ENCODE measurements at places on chromosomes 4 and X.

DNA sequence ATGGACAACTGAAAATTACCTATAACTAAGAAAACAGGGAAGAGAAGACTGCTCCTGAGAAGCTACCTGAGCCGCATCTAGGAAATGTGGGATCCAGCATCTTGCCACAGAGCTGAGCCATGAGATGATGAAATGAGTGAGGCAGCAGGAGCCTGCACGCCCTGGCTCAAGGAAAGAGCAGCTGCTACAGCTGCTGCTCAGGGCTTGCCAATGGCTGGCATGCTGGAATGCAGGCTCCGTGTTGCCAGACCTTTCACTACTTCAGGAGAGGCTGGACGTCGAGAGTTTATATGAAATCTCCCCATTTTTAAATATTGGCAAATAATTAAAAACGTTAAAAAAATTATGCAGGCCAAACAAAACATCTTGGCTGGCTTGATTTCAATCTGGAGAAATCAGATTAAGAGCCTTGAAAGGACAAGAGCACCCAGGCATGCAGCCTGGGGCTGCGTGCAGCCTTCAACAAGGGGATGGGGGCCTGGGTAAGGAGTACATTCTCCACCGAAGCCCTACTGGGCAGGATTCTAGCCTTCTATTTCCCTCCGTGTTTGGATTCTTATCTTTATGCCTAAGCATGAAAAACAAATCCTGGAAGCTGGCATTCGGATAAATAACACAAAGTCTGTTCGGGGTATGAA lies 227.6 kb downstream of the NR3C2 start:
- no peak for DNase-seq

DNA sequence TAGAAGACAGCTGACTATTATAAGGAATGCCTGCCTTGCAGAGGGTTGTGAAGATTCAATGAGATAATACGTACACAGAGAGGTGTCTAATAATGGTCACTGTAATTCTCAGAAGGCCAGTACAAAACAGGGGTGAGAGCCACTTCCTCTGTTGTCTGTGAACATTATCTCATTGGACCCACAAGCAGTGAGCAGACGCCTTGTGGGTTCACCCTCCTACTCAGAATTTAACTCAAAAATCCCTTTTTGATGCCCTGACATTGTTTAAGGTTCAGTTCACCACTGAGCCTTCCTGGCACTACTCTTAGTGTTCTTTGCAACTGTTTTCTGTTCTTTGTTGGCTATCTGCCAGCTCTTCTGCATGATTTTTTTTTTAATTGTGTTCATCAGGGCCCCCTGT lies 467.4 kb downstream of the BCOR start:
- DNase-seq, result no peak

GRCh38 chr4:71526637-71527406 lies 188.0 kb downstream of the SLC4A4 start:
- DNase-seq, result no peak

- DNase-seq, result no peak
These were observed 2.3 kb upstream of the SOWAHD start for GRCh38 chrX:119755981-119756533.

- no peak for DNase-seq
These were observed 235.4 kb downstream of the MAML3 start for GRCh38 chr4:139918591-139918990.

GRCh38 chrX:71282514-71283402 lies 677 bp upstream of the NONO start:
- no peak for DNase-seq

- no peak for DNase-seq
These were observed 595.6 kb upstream of the TENM3 start for GRCh38 chr4:181647396-181648147.

GRCh38 chr4:83170952-83171399 lies 56.4 kb upstream of the PLAC8 start:
- no peak for DNase-seq

- DNase-seq, result no peak
These were observed 52.8 kb upstream of the CCDC149 start for GRCh38 chr4:24965627-24966026.

DNA sequence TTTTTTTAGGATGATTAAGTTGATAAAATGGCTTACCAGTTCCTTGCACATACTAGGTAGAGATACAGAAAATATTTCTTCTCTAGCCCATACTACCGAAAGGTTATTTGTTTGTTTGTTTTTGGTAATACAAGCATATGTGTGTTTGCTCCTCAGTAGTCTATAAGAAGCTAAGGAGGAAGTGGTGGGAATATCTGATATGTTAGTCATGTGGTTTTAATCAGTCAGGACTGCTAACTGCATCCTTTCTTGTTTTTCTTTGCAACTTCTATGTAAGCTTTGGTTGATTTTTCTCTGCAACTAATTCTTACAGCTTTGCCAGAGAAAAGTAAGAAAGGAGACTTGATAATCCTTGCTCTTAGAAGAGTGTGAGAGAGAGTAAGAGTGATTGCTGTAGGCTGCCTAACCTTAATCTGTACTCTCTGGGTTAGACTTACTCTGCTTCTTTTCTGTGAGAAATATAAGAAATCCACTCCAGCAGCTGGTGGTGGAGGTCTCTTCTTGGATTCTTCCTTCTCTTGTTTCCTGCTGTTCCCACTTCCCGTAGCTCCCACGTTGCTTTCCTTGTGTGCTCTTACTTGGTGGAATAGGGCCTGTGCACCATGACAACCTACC lies 28.3 kb downstream of the SEPTIN11 start:
- DNase-seq, result no peak

GRCh38 chrX:105282077-105282476 lies 61.6 kb upstream of the TEX13A start:
- no peak for DNase-seq

DNA sequence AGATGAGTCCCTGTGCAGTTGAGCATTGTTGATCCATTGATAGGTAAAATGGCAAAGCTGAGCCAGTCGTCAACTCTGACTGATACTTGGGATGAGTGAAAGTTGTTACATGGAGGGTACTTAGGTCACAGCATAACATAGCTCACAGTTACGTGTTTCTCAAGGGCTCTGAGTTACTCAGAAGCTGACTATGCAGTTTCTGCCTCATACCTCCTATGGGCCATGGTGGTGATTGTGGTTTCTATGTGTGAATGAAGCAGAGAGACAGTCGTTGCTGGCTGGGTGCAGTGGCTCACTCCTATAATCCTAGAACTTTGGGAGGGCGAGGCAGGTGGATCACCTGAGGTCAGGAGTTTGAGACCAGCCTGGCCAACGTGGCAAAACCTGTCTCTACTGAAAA lies 30.8 kb downstream of the FRMPD3 start:
- no peak for DNase-seq

GRCh38 chr4:94345266-94345665 lies 2.6 kb upstream of the HPGDS start:
- DNase-seq, result no peak

DNA sequence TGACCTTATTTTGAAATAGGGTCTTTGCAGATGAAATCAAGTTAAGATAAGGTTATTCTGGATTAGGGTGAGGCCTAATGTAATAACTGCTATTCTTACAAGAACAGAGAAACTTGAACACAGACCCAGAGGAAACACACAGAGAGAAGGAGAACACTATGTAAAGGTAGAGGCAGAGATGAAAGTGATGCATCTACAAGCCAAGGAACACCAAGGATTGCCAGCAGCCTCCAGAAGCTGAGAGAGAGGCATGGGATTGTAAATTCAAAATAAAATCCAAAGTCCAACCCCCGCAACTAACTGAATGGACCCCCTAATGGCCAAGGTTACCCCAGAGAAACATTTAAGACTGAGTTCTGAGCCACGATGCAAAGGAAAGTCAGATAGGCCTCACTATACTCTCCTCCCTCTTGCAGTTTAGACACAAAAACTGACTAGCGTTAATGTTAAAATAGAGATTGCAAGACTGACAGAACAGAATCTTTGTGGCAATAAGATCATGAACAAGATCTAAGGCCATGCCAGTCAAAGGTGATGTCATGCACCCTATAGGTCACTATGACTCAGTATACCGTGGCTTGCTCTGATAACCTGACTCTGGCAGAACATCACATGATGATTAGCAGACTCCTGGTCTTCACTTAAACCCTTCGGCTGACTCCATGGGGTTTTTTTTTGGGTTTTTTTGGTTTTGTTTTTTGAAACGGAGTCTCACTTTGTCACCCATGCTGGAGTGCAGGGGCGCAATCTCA lies 42.9 kb downstream of the DDX60L start:
- DNase-seq, result no peak

DNA sequence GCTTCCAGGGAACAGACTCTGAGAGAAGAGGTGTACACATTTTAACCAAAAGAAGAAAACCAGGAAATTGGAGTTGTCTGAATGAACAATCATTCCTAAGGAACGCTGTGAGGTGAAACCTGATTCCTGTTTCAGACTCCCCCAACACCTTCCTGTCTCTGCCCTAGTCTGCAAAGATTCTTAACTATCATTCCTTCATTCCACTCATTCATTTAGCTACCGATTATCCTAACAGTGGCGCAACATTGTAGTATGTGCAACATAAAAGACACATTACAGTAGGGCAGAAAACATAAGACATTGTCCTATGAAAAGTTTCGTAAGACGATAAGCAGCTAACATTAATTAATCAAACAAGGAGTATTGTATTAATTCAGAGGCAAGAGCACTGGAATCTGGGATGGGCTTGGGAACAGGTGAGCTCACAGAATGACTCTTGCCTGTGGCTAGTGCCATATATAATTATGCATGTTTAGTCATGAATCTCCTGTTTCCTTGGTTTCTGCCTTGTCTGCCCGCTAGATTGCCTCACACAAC lies 23.8 kb upstream of the ADH7 start:
- no peak for DNase-seq

DNA sequence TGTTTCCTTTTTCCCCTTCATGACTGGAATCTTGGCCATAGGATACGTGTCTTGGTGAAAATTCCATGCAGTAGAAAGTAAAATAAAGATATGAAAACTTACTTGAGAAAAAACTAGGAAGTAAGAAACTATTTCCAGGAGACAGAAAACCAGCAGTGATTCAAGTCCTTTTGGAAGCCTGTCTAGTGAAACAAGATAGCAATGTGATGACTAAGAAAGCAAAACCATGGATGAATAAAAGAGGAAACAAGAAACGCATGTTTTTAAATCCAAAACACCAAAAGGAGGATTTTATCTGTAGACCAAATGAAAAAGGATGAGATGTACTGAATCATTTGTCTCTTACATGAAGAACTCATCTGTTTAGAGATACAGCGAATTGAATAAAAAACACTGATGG lies 1430.0 kb downstream of the ARAP2 start:
- DNase-seq, result no peak

GRCh38 chr4:20723019-20723418 lies 22.8 kb downstream of the PACRGL start:
- DNase-seq, result no peak

GRCh38 chrX:48696909-48697727 lies 584 bp downstream of the SUV39H1 start:
- DNase-seq, result no peak

DNA sequence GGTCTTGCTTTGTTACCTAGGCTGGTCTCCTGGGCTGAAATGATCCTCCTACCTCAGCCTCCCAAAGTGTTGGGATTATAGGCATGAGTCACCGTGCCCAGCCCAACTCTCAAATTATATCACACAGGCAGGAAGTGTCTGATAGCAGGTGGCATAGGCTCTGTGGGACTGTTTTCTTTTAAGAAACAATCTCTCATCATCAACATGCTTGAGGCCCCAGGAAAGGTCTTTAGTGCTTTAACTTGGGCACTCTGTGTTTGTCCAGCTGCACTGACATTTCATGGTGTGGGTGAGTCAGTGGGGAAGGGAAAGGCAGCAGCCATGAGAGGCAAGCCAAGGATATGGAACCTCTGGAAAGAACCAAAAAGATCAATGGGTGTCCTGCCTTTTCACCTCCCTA lies 88.1 kb upstream of the TSPAN5 start:
- DNase-seq, result no peak

GRCh38 chr4:108885211-108885610 lies 122.4 kb upstream of the ETNPPL start:
- DNase-seq, result no peak

- no peak for DNase-seq
These were observed 18.4 kb downstream of the IL21 start for GRCh38 chr4:122602277-122603142.

DNA sequence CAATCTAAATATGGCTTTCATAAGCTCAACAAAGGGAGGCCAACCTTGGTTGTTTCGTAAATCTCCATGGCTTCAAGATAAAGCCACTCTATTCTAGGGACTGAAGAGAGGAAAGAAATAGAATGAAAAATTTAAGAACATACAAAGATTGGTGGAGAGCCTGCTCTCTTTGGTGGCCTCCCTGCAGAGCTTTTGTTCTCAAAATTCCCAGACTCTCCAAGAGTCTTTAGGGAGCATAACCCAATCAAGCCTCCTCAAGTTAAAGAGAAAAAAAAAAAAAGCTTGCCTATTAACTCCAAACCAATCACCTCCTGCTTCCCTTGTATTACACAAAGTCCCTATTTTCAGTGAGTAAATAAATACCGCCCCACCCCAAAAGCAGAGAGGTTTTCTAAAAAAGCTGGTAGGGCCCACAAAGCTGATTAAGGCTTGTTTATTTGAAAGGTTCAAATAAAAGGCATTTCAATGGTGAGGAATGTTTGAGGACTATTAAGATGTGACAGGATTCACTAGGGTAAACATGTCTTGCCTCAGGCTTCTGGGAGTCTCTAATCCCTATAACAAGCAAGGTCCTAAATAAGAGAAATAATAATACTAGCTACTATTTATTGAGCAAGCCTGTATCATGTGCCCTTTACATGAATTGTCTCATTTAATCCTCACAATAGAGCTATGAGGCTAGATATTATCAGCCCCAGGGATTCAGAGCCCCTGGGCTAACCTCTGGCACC lies 71.6 kb downstream of the GPC3 start:
- DNase-seq, result no peak

GRCh38 chr4:3685081-3685645 lies 81.0 kb upstream of the ADRA2C start:
- DNase-seq, result no peak

GRCh38 chrX:102892103-102892502 lies 45.0 kb upstream of the RAB40AL start:
- DNase-seq, result no peak

DNA sequence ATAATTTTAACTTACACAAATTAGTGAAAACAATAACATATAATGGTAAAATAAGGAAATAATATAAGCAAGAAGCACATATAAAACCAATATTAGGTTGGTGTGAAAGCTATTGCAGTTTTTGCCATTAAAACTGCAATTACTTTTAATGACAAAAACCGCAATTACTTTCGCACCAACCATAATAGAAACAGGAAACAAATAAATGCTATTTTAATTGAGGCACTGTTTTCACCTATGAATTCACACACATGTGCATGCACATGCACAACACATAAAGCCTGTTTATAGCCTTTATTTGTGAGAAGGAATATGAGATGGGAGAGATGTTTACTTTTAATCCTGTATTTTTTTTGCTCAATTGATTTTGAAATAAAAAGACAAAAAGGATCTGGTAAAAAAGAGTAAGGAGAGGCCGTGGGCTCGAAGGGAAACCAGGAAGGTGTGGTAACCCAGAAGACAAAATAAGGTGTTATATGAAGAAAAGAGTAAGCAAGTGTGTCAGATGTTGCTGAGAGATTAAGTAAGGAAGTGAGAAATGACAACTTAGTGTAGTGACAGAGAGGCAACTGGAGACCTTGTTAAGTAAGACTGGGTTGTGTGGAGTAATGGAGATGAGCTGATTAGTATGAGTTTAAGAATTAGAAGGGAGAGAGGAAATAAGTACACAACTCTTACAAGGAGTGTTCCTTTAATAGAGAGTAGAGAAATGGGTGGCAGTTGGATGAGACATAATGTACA lies 69.0 kb downstream of the KLHL13 start:
- DNase-seq, result no peak

Data from stimulated activated CD8-positive, alpha-beta memory T cell treated with anti-CD3 and anti-CD28 coated beads, Interleukin-2, amount 100 ng/mL, for 1 hour (primary cell).